ENCODE measurements at places on chromosomes 4 and X. TPM values are rescaled to one million over a fixed set of nuclear protein-coding genes. Genes with fewer than 3 reads are reported as not detected.

GNL3L gene
- 17.8 TPM for polyA plus RNA-seq

- no peak for DNase-seq
Measured at GRCh38 chr4:680551-680927, 6.2 kb downstream of the MYL5 start.

DNA sequence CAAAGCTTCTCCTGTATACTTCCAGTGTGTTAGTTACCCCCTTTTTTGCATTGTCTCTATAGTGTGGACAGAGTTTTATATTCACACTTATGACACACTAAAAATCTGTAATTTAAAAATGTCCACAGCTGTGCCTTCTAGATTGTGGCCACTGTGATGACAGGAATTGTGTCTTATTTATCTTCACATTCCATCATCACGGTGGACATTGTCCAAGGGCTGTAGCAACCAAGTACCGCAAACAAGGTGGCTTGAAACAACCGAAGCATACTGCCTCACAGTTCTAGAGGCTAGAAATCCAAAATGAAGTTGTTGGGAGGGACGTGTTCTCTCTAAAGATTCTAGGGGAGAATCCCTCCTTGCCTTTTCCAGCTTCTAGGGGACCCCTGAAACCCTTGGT lies 32.3 kb downstream of the CHRNA9 start:
- DNase-seq, result no peak

- DNase-seq, result no peak
Measured at GRCh38 chr4:10664408-10664807, 20.2 kb downstream of the CLNK start.

MAGIX gene
- 7.7 TPM for polyA plus RNA-seq

IQSEC2 gene
- 20.5 TPM for polyA plus RNA-seq

GRCh38 chrX:83509254-83509801 lies 1.2 kb downstream of the POU3F4 start:
- no peak for DNase-seq

NMU gene
- polyA plus RNA-seq, result 10.4 TPM

DNA sequence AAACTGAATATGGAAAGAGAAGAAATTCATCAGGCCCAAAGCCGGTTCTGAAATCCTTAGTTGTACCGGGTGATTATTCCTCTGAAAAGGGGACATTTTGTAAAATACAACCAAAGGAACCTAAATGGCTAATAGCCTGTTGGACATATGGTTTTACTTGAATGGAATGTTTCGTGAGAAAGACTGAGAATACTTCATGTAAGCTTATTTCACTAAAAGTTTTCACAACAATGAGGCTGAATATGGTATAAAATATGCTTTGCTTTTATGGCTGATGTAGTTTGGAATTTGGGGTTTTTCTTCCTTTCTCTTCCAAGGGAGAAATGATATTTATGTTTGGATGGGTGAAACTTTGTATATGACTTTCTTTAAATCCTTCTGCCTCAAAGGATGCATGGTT lies 2.7 kb downstream of the GRIA3 start:
- DNase-seq, result no peak
